ENCODE measurements at places on chromosomes 3 and 15.

- DNase-seq = no peak
Observed at GRCh38 chr3:67521053-67521646, 133.3 kb downstream of the SUCLG2 start.

GRCh38 chr3:38599886-38600285 is 49.6 kb downstream of the SCN5A start:
- no peak for DNase-seq

- DNase-seq = no peak
Observed at GRCh38 chr3:117553461-117553860, 843.9 kb downstream of the TUSC7 start.

- no peak for DNase-seq
Observed at GRCh38 chr3:65951836-65952505, 86.7 kb downstream of the MAGI1 start.

DNA sequence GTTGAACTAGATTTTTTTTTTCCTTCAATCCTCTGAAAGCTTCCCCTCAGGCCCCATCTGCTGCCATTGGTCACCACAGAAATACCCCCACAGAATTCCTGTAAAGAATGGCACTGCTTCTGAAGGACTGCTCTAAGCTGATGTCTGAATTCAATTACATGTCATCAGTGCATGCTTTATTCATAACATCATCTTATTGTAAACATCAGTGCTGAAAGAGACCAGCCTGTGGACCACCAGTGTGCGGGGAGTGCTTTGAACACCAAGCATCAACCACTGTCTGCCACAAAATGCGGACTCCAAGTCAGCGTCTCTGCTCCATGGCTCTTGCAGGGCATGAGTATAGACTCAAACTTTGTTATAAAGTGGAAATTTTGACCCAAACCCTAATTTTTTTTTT is 11.6 kb downstream of the PHLDB2 start:
- DNase-seq = no peak

DNA sequence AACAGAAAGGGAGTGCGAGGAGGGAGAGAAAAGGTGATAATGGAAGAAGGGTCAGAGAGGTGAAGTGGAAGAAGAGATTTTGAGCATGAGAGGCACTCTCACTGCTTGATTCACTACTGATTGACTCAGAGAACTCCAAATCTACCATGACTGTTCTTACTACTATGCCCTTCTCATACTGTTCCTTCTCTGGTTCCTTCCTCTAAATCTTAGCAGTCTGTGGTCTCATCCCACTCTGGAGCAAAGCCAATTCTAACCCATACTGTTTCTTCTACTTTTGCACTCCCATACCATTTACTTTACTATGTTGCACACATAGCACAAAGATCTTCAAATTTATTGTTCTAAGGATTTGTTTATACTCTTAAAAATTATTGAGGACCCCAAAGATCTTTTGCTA is 100.8 kb downstream of the DTWD1 start:
- DNase-seq = no peak

DNA sequence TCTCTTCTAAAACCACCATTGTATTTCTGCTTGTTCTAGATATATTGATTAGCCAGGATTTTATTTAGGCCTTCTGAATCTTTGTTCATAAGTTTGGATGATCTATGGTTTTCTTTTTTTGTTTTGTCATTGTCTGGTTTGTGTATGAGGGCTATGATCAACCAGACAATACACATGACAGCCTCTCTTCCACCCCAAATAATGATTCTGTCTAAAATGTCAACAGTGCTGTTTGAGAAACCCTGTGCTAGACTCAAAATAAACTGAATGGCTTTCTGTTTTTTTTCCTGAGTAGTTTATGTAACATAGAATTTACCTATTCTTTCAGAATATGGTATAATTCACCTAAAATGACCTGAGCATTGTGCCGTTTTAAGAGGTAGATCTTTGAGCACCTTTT is 66.1 kb downstream of the PLCL2 start:
- no peak for DNase-seq

DNA sequence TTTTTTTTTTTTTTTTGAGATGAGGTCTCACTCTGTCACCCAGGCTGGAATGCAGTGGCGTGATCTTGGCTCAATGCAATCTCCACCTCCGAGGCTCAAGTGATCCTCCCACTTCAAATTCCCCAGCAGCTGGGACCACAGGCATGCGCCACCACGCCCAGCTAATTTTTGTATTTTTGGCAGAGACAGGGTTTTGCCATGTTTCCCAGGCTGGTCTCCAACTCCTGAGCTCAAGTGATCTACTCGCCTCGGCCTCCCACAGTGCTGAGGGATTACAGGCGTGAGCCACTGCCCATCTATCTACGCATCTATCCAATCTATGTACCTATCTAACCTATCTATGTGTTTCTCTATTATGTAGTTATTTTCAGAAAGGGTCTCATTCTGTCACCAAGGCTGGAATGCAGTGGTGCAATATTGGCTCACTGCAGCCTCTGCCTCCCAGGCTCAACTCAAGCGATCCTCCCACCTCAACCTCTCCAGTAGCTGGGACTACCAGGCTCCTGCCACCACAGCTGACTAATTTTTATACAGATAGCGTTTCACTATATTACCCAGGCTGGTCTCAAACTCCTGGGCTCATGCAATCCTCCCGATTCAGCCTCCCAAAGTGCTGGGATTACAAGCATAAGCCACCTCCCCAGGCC is 20.2 kb upstream of the GPX1 start:
- no peak for DNase-seq

DNA sequence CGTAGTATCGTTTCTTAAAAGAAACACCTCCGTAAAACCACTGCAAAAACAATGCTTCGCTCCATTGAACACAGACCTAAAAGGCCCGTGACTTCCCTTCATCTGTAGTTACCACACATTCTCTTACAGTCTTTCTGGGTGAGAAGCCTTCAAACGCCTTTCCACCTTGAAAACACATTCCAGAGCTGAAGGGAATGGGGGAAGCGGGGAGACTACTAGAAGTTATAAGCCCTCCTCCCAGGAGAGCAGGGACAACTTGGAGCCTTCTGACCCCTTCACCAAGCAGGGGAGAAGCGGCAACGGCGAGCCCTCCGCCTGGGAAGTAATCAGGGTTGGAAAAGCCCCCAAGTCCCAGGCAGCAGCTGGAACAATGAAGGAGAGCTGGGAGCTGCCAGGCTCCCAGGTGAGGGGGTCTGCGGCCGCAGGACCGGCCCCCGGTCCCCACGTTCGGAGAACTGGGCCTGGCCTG is 461 bp downstream of the SECISBP2L start:
- peak; percentile 47 for DNase-seq

GRCh38 chr3:182414586-182414985 is 378.7 kb upstream of the ATP11B start:
- no peak for DNase-seq

DNA sequence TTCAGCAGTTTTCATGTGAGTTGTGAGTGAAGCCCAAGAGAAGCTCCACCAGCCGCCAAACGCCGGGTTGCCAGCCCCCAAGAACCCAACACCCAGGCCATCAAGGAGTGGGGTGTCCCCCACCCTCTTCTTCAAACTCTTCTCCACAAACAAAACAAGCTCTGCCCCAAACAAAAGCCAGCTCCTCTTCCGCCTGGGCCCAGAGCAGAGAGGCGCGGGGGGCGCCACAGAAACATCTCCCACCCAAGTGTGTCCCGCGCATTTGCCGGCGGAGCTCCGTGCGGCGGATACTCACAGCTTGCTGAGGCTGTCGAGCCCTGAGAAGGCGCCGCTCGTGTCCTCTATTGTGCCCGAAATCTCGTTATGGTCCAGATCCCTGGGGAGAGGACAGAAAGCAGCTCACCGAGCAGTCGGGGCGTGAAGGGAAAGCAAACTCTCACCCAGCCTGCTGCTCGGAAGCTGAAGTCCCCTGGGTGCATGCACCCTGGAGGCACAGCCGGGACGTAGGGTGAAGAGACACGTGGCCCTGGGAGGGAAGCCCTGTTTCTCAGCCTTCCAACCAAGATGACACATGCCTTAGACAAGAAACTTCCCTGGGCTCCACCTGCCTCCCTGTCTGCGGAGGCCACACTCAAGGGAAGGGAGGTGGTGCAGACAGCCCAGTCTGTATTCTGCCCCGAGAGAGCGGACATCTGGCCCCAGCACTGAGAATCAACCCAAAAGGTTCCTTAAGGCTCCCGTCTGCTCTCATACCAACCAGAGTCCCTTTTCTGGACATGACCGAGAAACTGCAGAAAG is 95.7 kb downstream of the LRIG1 start:
- no peak for DNase-seq

GRCh38 chr15:39843565-39843964 is 60.9 kb upstream of the FSIP1 start:
- DNase-seq = no peak

DNA sequence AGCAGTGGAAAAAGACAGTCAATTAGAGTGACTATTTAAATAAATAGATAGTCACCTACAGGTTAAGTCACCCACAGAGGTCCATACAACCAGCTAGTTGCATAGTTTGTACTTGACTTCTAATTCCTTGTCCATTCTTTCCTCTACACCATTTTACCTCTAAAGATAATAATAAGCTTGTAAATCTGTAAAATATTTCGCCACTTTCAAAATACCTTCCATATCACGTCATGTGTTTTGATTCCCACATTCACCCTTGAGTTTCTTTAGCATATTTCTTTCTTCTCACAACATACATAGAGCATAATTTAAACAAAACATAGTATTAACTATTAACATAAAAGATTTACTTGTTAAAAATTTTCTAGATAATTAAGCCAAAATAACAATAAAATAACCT is 689.6 kb downstream of the MECOM start:
- no peak for DNase-seq

GRCh38 chr15:101784644-101785043 is 18.7 kb upstream of the OR4F6 start:
- DNase-seq = no peak

- DNase-seq = no peak
Observed at GRCh38 chr15:52857937-52858781, 68.0 kb upstream of the ONECUT1 start.

DNA sequence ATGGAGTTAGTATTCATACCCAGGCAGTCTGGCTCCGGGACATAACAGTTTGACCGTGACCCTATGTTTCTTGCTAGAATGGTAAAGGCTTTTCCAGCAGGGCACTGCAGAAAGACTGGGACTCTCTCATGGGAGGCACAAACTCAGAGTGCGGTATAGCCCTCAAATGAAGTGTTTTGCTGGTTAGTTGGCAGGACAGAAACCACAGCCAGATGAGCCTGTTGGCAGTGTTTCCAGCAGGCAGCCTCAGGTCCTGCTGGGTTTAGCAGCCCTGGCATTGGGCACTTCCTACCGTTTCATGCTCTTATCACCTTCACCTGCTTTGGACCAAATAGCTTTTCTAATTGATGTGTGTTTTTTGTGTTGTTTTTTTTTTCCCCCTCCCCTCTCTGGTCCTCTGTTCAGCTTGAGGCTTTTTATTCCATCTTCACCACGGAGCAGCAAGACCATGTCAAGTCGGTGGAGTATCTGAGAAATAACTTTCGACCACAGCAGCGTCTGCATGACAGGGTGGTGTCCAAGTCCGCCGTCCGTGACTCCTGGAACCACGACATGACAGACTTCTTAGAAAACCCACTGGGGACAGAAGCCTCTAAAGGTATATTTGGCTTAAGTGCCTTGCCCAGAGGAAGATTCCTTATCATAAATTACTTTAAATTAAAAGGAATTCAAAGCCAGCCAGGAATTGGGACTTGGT is 205.6 kb downstream of the FEZF2 start:
- no peak for DNase-seq

DNA sequence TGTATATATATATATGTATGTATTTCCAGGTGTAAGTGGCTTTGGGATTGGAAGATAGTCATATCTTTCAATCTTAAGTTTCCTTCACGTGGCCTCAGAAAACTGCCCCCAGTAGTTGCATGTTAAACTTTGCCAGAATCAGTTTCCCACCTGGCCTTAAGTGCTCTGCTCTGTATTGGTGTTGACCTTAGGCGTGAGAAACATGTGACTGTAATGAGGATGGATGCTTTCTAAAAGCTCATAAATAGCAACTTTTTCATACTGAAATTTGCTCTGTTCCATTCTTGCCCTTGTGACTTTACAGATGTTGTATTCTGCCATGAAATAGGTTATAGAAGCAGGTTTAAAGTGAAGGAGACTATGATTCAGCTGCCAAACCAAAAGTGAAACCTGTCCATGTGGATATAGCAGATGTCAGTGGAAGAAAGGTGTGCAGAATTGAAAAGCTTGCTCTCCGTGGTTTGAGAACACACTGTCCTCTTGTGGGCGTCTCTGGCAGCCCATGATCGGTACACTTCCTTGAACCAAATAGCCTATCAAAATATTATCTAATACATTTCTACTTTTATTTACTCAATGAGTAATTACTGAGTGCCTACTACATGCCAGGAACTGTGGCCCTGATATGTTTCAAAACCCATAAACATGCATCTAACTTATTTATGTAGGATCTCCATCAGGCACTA is 15.8 kb downstream of the SCG5 start:
- DNase-seq = no peak

DNA sequence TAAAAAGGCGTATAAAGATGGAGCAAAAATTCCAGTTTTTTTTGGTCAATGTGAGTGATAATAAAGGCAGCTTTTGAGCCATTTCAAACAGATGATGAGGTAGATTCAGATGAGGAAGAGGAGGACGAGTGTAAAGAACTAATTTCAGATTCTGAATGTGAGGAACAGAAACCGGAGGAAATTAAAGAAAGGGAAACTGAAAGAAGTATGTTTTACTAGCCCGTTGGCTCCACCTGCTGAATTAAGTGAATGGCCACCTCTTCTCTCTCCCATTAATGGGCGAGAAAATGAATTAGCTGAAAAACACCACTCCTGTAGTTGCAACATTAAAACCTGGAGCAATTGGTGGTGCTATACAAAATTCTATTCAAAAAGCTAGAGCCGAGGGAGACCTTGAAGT is 55.4 kb downstream of the CYP19A1 start:
- DNase-seq = no peak

All from putamen (tissue), 1 donor.